ENCODE measurements at places on chromosomes 16 and 17.

- DNase-seq: no peak
Observed at GRCh38 chr17:69560987-69561441, 146.5 kb downstream of the MAP2K6 start.

GRCh38 chr17:9363440-9364350 is 211.9 kb downstream of the STX8 start:
- DNase-seq: no peak

DNA sequence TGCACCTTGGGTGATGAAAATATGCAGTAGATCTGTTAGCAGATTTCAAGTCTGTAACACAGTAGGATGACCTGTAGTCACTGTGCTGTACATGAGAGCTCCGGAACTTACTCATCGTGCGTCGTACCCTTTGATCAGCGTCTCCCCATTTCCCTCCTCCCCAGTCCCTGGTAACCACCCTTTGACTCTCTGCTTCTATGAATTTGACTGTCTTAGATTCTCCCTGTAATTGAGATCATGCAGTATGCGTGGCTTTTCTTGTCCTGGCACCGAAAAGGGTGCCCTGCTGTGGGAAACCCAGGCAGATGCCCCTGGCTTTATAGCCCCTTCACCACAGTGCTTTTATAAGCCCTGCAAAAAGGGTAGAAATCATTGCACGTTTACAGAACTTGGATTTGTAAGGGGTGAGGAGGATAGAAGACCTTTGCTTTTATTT is 20.5 kb downstream of the CLEC16A start:
- no peak for DNase-seq

GRCh38 chr16:8740775-8741355 is 56.6 kb downstream of the TMEM186 start:
- no peak for DNase-seq

GRCh38 chr17:3691617-3692067 is 4.3 kb downstream of the P2RX5 start:
- no peak for DNase-seq

DNA sequence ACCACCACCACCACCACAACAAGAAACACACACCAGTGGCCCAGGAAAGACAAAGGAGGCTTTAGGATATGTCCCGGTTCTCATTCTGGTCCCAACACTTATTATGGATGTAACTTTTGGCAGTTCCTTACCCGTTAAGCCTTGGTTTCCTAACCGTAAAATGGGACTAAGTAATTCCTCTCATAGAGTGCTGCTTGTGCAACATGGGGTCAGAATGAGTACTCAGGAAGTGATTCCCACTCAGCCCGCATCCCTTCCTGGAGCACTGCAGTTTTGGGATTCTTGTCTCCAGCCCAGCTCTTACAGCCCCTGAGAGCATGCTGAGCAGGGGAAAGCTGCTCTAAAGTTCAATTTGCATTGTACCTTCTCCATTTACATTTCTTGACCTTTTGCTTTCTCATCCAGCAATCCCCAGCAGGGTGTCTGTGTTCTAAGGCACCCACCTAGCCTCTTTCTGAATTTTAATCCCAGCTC is 262.6 kb downstream of the PRKCA start:
- DNase-seq: no peak

GRCh38 chr17:17813725-17814095 is 23.1 kb downstream of the SREBF1 start:
- DNase-seq: no peak

DNA sequence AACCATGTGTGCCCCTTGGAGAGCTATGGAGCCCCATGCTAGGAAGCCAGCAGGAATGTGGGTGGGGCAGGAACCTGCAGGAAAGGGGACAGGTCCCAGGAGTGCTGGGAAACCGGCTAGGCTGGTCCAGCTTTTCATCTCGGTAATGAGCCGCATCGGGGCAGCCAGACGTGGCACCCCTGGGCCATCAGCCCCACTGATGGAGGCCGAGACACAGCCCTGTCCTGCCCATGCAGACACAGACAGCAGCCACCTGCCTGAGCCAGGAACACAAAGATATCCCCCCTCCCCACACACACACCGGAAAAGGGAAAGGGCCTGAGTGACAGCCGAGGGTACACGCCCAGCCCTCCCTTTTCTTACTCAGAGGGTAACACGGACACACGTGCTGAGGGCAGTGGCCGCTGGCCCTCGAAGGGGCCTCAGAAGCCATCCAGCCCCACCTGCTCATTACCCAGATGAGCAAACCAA is 18.1 kb downstream of the PPL start:
- DNase-seq: no peak

DNA sequence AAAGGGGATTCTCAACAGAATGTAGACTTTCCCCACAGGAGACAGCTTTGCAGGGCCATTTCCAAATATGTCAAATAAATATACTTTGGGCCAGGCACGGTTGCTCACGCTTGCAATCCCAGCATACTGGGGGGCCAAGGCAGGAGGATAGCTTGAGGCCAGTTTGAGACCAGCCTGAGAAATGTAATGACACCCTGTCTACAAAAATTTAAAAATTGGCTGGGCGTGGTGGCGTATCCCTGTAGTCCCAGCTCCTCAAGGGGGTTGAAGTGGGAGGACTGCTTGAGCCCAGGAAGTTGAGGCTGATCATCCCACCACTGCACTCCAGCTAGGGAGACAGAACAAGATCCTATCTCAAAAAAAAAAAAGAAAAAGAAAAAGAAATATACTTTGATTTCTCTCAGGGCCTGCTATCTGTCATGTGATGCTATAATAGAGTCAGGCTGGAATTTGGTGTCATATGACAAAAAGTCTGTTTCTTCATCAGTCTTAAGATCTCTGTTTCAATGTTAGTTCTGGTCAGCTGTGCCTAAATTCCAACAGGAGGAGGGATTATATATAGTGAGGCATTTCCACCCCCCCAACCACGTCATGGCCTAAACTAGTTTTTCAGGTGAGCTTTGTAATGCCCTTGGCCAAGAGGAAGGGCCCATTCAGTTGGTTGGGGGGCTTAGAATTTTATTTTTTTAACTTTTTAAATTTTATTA is 4.3 kb upstream of the ZDHHC7 start:
- no peak for DNase-seq

GRCh38 chr17:64135000-64135399 is 5.1 kb upstream of the ERN1 start:
- DNase-seq: no peak

DNA sequence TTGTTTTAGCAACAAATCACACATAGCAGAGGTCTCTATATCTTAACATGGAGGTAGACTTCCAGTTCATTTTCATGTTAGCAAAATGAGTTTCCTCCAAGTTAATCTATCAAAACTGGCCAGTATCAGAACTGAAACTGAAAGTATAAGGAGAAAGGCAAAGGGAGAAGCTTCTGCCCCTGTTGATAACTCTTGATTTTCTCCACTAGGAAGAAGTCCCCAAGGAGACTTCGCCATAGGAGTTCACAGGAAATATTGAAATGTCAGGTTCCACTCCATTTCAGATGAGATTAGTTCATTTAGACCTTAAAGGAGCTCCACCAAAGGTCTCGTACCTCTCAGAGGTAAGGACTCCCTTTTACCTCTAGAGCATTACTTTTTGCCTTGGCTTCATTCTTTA is 1.2 kb upstream of the OGFOD3 start:
- no peak for DNase-seq

DNA sequence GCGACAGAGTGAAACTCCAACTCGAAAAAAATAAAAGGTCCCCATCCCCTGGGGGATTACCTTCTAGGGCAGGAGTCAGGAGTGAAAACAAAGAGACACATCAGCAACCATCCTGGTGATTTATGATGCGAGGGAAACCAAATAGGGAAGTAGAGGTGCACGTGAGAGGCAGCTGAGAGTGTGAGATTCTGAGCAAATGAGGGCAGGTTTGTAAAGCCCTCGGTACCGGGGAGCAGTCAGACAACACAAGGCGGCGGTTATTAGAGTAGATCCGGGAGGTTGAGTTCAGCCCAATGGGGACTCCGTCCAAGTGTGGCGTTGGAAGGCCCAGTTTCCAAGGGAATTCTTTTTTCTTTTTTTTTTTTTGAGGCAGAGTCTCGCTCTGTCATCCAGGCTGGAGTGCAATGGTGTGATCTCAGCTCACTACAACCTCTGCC is 7.4 kb upstream of the ARMC7 start:
- DNase-seq: no peak

- no peak for DNase-seq
Observed at GRCh38 chr16:79089735-79090284, 510.7 kb downstream of the MAF start.

DNA sequence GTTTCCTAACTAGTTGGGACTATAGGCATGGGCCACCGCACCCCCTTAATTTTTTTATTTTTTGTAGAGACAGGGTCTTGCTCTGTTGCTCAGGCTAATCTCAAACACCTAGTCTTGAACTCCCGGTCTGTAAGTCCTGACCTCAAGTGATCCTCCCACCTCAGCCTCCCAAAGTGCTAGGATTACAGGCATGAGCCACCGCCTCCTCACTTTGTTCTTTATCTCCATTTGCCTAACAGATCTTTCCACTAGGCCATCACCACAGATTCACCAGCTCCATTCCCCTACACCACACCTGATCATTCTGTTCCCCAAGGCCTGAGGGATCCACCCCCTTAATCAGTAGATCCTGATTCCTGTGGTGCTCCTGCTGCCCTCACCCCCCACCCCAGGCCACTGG is 7.6 kb upstream of the ZNF629 start:
- no peak for DNase-seq

GRCh38 chr16:30185683-30186421 is 2.5 kb downstream of the CORO1A start:
- DNase-seq: no peak

GRCh38 chr17:81312624-81313325 is 17.7 kb upstream of the SLC38A10 start:
- DNase-seq: no peak

DNA sequence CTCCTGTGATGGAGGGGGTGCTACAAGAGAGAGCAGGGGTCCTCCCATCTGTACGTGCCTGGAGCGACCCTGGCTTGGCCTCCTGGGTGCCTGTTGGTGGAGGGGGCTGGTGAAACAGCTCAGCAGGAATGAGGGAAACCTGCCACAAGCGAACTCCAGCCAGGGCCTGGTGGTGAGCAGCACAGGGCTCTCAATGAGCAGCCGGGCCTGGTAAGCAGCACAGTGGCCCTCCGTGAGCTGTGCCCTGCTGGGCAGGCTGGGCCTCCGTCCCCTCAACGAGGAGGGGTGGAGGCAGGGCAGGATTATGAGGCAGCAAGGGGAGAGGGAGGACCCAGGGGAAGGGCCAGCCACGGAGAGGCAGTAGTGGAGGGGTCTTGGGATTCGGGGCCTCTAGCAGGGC is 101.9 kb downstream of the SDK2 start:
- no peak for DNase-seq

DNA sequence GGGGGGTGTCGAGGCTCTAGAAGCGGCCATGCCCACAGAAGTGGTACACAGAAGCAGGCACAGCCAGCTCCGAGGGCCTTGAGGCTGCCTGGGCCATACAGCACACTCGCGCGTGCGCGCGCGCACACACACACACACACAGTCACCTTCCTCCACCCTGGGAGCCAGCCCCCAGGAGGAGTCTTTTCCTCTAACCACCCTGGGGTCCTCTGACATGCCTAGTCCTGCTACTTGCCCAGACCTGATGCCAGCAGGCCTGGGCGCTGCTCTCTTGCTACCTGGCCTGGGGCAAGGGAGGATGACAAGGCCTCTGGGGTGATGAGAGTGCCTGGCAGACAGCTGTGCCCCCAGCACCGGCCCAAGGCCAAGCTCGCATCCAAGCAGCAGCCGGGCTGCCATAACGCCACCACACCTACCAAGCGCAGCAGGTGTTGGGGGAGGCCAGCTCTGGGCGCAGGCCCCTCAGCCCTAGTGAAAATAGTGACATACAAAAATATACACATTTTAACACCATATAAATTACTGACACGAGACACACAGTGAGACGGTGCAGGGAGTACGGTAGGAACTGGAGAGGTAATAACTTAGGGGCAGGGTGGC is 41.1 kb downstream of the TSC2 start:
- no peak for DNase-seq

- DNase-seq: no peak
Observed at GRCh38 chr16:69116906-69117305, 11.5 kb downstream of the HAS3 start.

DNA sequence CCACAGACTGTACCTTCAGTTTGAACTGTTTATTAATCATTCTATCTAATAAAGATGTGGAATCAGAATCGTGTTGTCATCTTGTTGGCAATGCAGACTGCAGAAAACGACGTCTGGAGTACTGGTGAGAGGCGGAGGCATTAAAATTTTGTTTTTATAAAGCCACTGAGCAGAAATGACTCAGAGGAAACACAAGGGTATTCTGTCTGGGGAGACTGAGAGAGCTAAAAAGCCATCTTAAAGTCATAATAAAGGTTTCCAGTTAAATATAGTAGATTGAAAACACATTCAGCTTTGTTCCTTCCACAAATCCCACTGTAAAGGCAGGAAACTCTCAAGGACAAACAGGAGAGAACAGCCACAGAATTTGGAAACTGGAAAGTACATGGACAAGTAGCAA is 74.2 kb downstream of the CPPED1 start:
- no peak for DNase-seq

DNA sequence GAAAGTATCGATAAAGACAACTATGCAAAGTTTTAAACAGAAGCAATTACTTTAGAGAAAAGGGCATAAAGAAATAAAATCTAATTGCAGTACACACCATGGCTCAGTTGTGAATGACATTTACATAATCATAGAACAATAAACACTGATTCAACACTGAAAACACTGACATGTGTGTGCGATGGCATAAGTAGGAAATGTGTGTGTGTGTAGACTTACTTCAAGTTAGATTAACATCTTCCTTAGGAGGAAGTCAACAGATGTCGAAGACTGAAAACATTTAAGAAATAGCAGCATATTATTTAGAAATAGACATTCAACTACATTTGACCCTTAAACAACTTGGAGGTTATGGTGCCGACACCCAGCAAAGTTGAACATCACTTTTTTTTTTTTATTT is 172.4 kb downstream of the STX8 start:
- no peak for DNase-seq

GRCh38 chr16:70483426-70483825 is 29.0 kb downstream of the FCSK start:
- no peak for DNase-seq

- DNase-seq: no peak
Observed at GRCh38 chr17:7932949-7933348, 943 bp downstream of the CNTROB start.

DNA sequence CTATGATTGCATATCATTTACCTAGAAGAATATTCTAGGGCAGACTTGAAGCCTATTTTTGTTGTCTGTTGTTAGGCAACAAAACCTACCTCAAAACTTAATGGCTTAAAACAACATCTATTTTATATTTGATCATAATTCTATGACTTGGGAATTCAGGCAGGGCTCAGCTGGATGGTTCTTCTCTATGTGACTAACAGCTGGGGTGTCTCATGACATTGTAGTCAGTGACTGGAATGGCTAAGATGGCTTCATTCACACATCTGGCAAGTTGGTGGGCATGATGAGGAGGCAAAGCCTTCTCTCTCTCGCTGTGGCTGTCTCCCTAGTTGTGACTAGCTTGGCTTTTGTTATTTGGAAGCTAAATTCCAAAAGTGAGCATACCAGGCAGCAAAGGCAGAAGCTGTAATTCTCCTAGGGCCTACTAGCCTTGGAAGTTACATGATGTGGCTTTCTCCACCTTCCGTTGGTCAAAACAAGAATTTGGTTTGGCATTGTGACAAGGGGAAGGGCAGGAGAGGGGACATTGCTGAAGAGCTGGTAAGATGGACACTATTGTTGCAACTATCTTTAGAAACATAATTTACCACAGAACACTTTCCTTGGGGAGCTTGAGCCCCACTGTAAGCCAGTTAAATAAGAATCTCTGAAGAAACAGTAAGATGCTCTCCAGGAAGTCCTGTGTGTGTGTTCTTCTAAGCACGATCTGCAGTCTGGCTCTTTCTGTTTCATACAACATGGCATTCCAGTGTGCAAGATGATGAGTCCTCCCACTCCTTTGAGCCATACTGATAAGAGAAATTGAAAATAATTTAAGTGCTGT is 39.4 kb downstream of the ZNRF1 start:
- no peak for DNase-seq

Data from C1 segment of cervical spinal cord (tissue), 14 donors.